ENCODE measurements at places on chromosomes 13 and 19.

GRCh38 chr19:28601723-28602440, 611.1 kb downstream of the UQCRFS1 start:
- no peak for DNase-seq

DNA sequence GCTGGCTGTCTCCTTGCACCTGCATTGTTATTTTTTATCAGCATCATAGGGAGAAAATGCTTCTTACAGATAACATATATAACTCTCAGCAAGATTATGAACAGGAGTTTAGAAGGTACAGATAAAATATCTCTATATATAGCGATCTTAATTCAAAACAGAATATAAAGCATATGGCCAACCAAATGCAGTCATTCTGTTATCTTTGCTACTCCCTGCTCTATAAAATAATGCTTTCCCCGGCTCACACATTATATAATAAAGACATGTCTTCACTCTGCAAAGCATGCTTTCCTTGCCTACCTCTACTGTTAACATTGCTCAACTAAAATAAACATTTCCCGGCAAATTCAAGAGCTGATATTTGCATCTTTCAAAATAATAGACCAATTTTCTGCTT, 161.7 kb downstream of the FGF14 start:
- no peak for DNase-seq

- no peak for DNase-seq
Measured at GRCh38 chr19:46998445-46999125, 21.1 kb upstream of the NPAS1 start.

DNA sequence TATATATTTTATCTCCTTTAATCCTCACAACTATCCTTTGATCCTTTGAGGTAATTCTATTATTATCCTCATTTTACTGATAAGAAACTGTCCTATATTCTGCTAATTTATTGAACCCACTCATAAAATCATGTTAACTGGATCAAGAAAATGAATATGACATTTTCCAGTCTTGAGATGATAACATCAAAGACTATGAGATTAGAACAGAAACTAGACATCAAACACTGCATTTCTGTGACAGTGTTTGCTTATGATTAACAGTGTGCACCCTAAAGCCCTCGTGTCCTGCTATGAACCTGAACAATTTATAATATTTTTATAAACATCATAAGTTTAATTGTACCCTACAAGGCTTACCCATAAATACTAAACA, 96.3 kb downstream of the TBC1D4 start:
- DNase-seq = no peak

- DNase-seq = no peak
Measured at GRCh38 chr13:103694033-103694432, 627.8 kb upstream of the SLC10A2 start.

DNA sequence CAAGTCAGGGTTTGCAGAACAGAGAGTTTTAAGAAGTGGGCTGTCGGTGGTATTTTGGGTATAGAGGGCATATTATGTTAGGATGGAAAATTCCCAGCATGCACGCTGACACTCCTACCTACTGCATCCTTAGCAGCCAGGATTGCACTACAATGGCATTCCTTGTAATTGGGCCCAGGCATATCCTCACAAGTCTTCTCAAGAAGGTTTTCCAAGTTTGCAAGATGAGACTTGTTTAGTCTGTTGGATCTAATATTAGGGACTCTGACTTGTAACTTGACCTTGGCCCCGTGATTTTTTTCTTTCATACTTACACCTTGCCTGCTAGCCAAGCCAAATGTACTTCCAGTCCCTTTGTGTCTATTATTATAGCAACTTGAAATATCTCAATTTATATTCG, 335.7 kb upstream of the HTR2A start:
- DNase-seq = no peak

DNA sequence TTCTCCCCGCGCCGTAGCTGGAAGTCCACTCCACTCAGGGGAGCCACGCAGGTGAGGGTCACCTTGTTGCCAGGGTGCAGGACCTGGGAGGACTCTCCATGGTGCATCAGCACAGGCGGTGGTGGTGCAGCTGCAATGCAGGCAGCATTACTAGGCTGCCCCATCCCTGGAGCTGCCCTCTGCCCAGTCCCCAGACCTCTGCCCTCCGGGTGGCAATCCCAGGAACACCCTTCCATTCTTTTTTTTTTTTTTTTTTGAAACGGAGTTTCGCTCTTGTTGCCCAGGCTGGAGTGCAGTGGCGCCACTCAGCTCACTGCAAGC, 1.8 kb downstream of the A1BG start:
- no peak for DNase-seq

DNA sequence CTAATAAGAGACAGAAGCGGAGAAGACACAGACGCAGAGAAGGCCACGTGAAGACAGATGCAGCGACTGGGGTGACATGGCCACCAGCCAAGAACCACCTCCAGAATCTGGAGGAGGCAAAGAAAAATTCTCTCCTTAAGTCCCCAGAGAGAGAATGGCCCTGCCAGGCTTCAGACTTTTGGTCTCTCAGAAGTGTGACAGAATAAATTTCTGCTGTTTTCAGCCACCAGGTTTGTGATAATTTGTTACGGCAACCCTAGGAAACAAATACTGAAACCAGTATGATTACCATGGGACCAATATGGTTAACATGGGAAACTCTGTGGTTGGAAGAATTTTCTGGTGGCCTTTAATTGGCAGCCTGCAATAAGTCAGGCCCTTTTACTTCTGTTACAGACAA, 63.9 kb upstream of the DOCK9 start:
- DNase-seq = no peak

DNA sequence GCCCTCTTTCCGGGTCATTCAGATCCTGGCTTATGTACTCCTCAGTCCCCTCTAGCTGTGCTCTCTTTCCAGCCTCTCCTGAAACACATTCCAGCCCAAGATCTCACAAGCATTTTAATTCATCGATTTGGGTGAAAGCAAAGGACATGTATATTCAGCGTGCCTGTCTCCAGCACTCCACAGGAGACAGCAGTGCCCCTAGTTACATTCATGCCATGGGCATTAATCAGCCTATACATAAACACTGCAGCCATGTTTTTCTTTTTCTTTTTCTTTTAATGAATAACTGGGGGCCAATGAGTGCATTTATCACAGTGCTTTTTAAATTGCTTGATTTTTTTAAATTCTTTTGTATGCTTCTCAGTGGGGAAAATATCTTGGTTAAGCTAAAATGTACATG, 199.1 kb downstream of the DCT start:
- no peak for DNase-seq

DNA sequence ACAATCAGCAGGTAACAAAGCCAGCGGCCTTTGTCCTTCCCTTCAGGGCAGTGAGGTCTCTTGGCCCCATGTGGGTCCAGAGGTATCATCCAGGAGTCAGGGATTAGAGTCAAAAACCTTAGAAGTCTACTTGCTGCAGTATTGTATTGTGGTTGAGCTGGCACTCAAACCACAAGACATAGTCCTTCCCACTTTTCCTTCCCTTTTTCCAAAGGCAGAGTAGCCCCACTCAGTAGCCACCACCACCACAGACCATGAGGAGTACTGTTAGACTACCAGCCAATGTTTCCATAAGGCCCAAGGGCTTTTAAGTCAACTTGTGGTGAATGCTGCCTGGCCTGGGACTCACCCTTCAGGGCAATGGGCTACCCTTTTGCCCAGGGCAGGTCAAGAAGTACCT, 27.1 kb upstream of the CCNA1 start:
- no peak for DNase-seq

GRCh38 chr19:33199441-33200265, 5.5 kb downstream of the LRP3 start:
- peak; percentile 80 for DNase-seq

- no peak for DNase-seq
Measured at GRCh38 chr13:52887165-52887564, 38.7 kb upstream of the PCDH8 start.

DNA sequence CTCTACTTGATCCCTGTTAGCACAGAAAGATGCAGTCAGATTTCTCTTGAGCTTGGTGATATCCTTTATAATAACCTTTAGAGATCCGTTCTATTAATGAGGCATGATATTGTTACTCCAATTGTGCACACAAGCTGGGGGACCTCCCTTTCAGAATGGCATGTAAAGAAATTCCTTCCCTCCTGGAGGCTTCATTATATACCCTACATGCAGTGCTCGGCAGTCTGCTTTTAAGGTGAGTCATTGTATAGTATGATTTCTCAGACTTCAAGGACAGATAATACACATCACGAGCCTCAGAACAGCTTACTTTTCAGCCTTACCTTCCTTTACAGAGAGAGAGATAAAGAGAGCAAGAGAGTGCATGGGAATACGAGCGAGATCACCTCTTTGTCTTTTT, 261.3 kb downstream of the ATP8A2 start:
- no peak for DNase-seq

- DNase-seq = no peak
Measured at GRCh38 chr19:970695-971094, 13.4 kb upstream of the WDR18 start.

Measured in AML-193 (cell line).